M059J (cell line): ENCODE measurements at places on chromosomes 11 and 22. TPM values are rescaled to one million over a fixed set of nuclear protein-coding genes. Genes with fewer than 3 reads are reported as not detected.

Gene SREBF2
- total RNA-seq: 30.3 and 44.9 TPM in 2 replicates

GRCh38 chr22:18113680-18114394, 3.2 kb downstream of the TUBA8 start:
- DNase-seq: no peak

DNA sequence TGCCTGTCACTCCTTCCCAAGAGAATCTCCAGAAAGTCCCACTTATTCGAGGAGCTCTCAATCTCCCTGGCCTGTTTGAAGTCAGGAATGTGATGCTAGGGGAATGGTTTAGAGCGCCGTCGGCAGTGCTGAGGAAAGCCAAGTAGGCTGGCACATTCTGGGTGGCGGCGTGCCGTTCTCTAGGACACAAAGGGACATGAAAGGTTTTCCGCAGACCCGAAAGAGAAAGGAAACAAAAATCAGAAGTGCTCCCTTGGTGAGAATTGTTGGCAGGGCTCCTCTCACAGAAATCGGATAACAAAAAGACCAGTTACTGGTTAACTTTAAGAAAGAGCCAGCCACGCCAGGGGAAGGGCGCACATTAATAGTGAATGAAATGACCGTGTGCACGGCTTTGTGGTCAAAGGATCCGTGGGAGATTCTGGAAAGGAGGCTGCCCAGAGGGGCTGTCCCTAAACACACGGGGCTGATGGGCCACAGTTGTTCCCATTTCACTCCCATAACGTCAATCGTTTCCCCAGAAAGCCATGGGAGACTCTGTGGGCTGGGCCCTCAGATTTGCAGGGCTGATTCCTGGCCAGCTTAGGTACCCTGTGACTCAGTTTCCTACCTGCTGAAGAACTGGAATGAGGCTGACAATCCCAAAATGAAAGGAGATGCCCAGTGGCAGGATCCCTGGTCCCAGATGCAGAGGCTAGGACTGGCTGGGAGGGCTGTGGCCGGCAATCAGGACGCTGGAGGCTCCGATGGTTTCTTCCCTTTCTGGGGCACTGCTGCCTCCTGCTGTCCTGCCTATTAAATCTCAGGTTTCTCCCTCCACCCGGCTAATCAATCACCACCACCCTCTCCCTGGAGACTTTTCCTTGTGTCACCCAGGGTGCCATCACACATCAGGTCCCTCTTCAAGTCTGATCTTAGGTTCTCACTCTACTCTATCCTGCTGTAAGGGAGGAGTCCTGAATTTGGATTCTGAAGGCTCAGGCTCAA, 82.3 kb downstream of the RCN1 start:
- peak; percentile 75 for DNase-seq

DNA sequence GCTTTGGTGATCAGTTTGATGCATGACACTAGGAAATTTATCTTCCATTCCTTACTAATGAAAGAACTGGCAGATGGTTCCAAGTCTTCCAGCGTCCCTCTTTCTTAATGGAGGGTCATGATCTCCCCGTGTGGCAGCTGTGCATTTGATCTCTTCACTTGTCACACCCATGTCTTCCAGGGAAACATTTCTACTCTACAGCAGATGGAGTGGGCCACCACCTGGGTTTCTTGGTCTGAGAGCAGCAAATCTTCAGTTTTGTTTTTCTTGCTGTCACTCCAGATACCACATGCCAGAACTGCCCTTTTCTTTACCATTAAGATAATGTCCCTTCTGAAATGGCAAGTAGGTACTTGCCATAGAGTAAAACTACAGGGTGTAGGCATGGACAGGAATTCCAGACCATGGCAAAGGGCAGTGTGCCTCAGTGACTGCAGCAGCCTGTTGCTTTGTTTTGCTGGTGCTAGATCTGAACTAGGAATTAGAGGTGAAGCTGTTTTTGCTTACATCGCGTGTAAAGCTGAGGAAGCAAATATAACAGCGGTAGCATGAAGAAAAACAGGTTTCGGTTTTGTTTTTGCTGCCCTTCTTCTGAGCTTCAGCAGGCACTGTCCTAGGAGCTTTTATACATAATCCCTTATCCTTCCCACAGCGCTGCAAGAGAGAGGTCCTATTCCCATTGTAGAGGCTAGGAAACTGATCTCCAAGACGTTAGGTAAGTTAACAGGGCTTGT, 20.7 kb upstream of the C11orf96 start:
- DNase-seq: no peak

DNA sequence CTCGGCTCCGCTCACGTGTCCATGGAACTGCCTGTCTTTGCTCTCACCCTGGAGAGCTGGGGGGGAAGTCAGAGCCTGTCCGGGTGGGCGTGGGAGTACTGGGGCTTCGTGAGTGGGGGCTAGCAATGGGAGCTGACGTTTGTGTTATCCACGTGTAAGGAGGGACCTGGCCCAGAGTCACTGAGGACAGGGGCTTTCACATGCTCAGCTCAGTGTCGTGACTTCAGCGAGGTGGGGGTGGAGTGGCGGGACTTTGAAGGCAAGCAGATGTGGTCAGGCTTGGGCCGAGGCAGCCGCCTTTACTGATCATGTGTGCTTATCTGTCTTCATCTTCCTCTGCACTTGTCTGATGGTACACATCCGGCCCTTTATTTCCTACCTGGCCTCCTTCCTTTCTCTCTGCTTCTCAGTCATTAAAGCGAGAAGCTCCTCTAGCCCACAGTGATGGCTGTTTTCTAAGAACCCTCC, 113.1 kb upstream of the NNMT start:
- no peak for DNase-seq
